ENCODE measurements at places on chromosomes 1 and 21. TPM values are rescaled to one million over a fixed set of nuclear protein-coding genes. Genes with fewer than 3 reads are reported as not detected.
A peak's percentile ranks its signal among the peaks of the same experiment; 100 is the strongest.

MANEAL gene
- total RNA-seq, result 30.0 TPM

C21orf58 gene
- total RNA-seq, result 3.0 TPM

OR2T12 gene
- total RNA-seq, result not detected

SERTAD4 gene
- 1.1 TPM for total RNA-seq

CELA3A gene
- not detected for total RNA-seq

HLX gene
- total RNA-seq, result 5.0 TPM

TNFRSF18 gene
- total RNA-seq, result not detected

DHRS3 gene
- total RNA-seq, result 489 TPM

TBCE gene
- total RNA-seq, result 56.3 TPM

TRABD2B gene
- 0.96 TPM for total RNA-seq

DMRTA2 gene
- total RNA-seq, result not detected

CREB3L4 gene
- 28.4 TPM for total RNA-seq

DNA sequence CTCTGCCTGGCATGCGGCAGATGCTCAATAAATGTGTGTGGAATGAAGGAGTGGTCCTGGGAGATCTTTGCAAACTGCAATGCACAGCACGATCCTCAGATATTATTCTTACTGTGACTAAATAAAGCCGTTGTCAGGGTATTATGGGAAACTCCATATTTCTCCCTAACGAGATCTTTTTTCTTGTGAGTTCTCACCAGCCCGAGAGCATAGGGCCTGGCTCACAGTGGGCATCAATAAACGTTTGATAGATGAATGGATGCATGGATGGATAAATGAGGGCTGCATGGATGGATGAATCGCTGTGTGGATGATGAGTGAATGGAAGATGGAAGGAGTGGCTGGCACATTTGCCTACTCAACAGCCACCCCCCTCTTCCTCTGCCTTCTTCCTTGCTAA, 69.6 kb downstream of the SDC3 start:
- no peak for DNase-seq

- DNase-seq, result no peak
These were observed 13.9 kb downstream of the EPHX1 start for GRCh38 chr1:225823811-225824261.

GRCh38 chr1:40901886-40902852, 40.0 kb upstream of the CITED4 start:
- peak; percentile 60 for DNase-seq

DNA sequence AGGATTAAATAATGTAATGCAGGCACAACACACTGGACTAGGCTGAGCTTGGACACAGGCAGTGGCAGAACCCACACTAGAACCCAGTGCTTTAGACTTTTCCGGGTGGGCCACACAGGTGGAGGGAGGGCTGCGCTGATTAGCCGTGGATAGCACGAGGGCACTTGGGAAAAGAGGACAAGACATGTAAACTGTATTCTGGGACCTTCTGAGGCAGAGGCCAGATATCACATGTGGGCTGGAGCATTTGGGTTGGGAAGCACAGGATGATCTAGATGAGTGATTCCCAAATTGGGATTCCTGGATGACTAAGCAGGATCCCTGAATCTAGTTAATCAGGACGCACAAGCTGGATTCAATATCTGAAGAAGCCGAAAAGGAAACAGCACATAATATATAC, 20.3 kb upstream of the A3GALT2 start:
- DNase-seq, result no peak

DNA sequence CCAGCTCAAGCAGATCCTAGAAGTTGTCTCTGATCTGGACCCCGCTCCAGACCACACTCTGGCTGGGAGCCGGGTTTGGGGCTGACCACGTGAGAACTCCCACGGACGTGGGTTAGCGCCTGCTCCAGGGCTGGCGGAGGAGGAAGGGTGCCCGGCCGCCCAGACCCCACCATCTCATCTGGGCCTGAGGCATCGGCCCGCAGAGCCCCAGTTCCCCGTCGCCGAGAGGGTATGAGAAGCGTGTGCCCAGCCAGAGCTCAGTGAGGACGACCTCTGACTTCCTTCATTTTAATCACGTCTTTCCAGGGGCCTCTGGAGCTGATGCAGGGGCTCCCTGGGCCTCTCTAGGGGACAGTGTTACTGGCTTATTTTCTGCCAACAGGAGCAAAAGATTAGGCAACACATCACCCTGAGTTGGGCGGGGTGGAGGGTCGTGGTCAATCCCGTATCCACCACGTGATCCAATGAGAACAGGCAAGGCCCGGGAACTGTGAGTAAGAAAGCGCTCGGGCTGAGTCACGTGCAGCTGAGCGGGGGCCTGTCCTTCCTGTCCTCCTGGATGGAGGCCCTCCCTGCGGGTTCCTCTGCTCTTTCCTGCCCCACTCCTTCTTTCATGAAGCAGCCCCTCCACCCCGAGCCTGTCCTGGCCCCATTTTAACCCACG, 81.1 kb downstream of the SIK1 start:
- DNase-seq, result peak; percentile 49

DNA sequence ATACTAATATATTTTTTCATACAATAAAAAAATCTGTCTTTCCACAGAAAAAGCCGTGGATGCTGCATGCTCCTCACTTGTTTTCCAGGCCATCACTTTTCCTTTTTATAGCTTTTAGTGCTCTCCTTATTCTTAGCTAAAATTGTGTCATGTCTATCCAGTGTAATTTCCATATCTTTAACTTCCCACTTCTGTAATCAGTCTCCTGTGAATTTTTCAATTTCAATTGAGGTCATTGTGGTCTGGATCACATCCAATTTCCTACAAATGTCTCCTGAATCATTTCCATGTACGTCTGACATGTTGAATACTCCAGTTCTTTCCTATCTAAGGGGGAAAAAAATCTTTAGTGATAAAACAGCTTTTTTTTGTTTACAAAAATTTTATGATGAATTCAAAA, 838.2 kb upstream of the B3GALT2 start:
- DNase-seq, result peak; percentile 30

- no peak for DNase-seq
These were observed 6.8 kb downstream of the OR10Z1 start for GRCh38 chr1:158611916-158612315.

- DNase-seq, result no peak
These were observed 225.6 kb downstream of the BRINP3 start for GRCh38 chr1:190252046-190252445.

DNA sequence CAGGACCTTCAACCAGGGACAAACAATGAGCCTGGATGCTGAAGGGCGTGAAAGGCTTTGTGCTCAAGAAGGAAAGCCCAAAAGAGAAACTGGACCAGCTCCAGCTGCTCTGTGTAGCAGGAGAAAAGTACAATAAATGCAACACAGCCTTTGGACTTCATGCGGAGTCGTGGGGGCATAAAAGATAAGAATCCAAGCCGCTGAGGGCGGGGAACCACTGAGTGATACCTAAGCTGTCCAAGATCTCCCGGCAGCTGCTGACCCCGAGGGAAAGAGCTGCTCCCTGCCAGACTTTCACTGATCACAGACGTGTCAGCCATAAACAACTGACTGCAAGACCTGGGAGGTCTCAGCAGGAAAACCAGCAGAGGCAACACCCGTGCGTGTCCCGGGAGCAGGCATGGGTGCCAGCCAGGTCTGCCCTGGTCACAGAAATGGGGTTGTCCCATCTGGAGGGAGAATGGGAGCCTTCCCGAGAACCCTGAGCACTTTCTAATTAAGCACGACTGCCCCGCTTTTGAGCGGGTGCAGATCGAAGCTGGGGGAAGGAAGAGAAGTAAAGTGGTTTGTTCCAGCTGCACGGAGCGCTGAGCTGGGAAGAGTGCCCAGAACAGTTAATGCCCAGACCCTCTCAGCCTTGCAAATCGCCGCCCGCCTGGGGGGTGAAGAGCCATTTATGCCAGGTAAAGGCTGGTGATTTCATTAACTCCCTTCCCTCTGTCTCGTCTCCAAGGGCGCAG, 68.3 kb upstream of the TARDBP start:
- no peak for DNase-seq

DNA sequence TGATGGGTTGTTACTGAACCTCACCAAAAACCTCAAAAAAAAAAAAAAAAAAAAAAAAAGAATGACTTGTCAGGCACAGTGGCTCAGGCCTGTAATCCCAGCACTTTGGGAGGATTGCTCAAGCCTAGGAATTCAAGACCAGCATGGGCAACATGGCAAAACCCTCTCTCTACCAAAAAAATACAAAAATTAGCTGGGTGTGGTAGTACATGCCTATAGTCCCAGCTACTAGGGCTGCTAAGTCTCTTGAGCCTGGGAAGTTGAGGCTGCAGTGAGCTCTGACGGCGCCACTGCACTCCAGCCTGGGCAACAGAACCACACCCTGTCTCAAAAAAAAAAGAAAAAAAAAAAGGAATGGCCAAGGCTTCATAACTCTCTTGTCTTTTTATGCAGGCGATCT, 11.1 kb downstream of the CHAF1B start:
- no peak for DNase-seq

- no peak for DNase-seq
These were observed 25.7 kb upstream of the SLC19A2 start for GRCh38 chr1:169511316-169512005.

DNA sequence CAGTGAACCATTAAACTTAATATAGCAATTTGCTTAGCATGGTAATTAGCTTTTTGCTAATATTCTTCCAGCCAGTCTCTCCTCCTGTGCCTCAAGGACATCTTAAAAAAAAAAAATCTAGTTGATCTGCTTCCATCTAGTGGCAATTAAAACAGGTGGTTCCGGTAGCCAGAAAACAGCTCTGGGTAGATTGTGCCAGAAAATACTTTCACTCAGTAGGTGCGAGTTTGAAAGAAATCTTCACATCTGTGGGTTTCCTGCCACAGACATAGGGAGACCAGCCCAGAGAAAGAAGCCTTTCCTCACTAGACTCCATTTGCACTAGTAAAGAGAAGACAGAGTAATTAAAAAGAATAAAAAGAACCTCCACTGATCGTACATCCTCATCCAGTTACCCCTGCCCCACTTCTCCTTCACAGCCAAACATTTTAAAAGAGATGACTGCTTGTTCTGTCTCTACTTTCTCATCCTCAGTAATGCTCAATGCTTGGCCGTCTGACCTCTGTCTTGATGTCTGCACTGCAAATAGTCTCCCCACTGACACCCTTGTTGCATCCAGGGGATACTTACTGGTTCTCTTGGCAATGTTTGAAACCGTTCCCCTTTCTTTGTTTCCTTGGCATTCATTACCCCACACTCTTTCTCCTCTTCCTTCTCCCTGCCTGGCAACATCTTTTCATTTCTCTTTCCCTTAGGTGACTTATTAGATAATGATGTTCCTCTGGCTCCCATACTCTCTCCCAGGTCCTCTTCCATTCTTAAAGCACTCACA, 16.9 kb downstream of the SELL start:
- DNase-seq, result no peak

GRCh38 chr1:3454811-3455618, 550 bp downstream of the ARHGEF16 start:
- DNase-seq, result no peak

GRCh38 chr21:31220575-31220974, 123.5 kb downstream of the TIAM1 start:
- DNase-seq, result no peak

DNA sequence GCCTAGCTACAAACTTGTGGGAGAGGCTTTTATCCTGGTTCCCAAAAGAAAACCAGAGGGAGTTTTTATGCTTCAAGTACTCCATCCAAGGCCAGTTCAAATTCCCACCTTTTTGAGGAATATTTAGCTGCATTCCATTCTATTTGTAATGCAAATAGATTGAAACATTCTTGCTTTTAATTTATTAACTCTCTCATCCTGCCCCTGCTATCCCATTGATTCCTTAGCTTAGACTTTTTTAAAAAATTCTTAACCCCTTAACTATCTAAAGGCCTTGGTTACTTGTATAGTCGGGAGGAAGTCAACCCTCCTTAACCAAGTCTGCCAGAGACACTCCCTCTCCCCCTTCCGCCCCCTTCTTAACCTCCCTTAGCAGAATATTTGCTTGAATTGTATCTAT, 2.5 kb upstream of the MOV10 start:
- no peak for DNase-seq

GRCh38 chr21:40187946-40188654, 320.9 kb downstream of the PCP4 start:
- DNase-seq, result no peak

DNA sequence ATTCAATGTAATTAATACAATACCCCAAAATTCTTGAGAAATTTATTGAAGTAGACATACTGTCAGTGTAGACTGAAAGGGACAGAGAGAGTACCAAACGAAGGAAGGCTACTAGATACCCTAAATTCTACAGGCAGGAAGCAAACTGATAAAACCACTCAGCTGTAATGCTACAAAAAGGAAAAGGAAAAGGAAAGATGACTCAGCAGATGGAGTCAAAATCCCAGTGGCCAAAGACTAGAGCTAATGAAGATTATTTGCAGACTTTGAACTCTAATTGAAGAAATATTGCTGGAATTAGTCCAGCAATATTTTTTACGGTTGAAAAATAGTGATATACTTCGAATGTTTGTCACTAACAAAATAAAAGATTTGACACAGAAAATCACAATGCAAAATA, 671.9 kb downstream of the BRINP3 start:
- no peak for DNase-seq

GRCh38 chr1:42186152-42186551, 21.6 kb upstream of the GUCA2A start:
- no peak for DNase-seq

DNA sequence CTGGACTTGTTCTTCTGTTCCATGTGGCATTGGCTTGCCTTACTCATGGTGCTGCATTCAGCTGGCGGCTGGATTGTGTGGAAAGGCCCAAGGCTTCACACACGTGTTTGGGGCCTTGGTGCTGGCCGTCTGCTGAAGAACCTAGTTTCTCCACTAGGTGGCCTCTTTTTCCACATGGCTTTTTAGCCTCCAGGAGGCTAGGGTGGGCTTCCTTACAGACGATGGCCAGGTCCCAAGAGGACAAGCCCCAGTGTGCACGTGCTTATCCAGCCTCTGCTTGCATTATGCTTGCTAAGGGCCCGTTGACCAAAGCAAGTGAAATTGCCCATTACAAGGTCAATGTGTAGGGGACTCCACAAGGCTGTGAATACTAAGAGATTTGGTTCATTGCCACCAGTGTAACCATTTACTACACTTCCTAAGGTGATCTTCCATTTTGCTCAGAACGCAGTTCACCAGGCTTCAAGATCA, 47.5 kb upstream of the FOXO6 start:
- no peak for DNase-seq

GRCh38 chr1:172185211-172185610, 235.3 kb upstream of the C1orf105 start:
- no peak for DNase-seq

DNA sequence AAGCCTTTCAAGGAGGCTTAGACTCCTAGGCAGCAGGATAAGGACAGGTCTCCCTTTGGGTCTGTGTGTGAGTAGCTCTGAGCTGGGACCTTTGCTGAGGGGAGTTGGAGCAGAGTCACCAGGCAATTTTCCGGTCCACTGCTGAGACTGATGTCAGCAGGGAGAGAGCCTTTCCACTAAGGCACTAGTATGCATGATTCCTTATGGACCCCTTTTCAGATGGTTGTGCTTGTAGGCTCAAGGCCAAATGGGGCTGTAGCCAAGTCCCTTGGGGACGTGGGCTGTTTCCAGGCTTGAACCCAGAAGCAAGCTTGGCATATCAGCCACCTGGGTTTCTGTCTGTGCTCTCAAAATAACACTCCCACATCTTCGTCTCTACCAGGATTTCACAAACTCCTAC, 73.0 kb downstream of the CCDC18 start:
- DNase-seq, result no peak
